Activated T-helper 17 cell treated with anti-CD3 and anti-CD28 coated beads, Interleukin-2, amount 50 U/mL, for 72 hours (primary cell): ENCODE measurements at places on chromosomes 13 and 19.

DNA sequence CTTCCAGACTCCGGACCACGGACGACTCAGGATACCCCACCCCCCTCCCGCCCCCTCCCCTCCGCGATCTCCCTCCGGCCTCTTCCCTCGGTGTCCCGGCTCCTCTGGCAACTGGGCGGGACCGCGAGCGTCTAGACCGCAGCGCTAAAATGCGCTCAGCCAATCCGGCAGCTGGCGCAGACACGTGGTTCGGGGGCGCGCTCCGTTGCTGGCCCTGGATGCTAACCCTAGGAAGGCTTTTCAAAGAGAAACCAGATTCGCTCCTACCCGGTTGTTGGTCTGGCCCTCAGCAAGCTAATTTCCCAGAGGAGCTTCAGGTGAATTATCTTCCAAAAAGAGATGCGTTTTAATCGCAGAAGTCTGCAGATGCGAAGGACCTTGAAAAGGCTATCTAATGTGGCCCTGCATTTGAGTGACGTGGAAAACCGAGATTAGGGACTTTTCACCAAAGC, at the start of gene DZIP1:
DZIP1 (minus strand) TSS at position 106 of the 452 bp plus-strand sequence. CDS start 2,677 bp downstream, outside the sequence.
- ATAC-seq = peak; percentile 31

- no peak for ATAC-seq
These were observed at the start of gene CCDC8 for GRCh38 chr19:46413262-46414031. Gene CCDC8, minus strand, starts transcription at chr19:46413564. Its CDS starts 754 bp downstream, at chr19:46412810.

DNA sequence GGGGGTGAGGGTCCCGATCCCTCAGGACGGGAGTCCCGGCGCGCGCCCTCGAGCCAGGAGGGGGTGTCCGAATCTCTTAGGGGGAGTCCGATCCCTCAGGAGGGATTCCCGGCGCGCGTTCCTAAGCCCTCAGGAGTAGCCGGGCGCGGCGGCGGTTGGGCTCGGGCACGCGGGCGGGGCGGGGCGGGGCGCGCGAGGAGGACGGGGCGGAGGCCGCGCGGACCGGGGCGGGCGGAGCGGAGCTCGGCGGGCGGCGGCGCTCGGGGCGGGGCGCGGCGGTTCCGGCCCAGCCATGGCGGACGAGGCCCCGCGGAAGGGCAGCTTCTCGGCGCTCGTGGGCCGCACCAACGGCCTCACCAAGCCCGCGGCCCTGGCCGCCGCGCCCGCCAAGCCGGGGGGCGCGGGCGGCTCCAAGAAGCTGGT, at the start of gene CUL4A:
CUL4A (plus strand) TSS at position 278 of the 423 bp plus-strand sequence; CDS start at position 293, 15 bp downstream.
- peak; percentile 64 for ATAC-seq

GRCh38 chr19:947707-948539, 22.1 kb downstream of the ARID3A start:
- peak; percentile 69 for ATAC-seq

DNA sequence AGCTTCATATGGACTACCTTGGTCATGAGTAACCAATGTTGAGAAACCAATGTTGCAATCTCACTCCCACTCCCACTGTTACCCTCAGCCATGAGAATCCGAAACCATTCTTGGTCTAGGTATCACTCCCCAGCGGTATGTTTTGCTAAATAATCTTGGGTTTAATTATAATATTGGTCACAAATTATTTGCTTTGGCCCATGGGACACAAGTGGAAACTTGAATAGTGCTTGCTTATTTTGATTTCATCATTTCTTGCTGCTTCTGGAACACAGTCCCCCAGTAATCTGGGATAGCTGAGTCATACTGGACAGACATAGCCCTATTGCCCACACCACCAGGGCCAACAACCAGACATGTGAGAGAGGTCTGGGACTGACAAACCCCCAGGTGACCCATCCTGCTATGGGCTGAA, 171.6 kb upstream of the IPO5 start:
- ATAC-seq = no peak

DNA sequence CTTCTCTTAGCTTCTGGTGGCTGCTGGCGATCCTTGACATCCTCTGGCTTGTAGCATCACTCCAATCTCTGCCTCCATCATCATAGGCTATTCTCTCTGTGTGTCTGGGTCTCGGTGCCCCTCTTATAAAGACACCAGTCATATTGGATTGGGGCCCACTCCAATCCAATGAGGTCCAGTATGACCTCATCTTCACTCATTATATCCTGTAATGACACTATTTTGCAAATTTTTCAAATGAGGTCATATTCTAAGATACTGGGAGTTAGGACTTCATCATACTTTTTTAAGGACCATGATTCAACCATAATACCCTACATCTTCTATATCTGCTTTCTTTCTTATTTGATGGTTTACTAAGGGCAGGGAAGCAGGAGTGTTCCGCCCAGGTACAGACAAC, 12.0 kb upstream of the SLC46A3 start:
- no peak for ATAC-seq

DNA sequence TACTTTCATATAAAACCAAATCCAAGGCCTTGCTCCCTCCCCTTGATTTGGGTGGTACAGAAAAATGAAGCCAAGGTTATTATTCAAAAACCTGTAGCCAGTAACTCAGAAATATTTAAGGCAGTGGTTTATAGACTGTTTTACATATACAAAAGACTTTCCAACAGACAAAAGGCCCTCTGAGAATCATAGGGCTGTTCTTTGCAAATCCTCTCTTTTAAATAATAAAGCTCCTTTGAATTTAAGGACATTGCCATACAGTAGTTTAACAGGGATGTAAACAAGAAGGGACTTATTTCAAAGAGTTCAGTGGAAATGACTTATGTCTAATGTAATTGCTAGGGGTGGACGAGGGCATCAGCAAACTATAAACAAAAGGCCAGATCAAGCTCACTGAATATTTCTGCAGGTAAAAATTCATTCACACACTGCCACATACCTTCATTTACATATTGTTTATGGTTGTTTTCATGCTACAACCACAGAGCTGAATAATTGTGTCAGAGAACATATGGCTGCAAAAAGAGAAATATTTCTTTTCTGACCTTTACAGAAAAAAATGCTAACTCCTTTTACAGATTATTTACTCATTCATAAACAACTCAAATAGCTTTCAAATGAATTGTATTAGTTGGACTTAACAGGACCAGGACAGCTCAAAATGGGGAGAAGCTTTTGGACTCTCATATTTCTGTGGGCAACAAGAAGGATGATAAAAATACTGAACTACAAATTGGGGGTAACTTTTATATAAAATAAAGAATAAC, 665.6 kb downstream of the SLITRK1 start:
- no peak for ATAC-seq

DNA sequence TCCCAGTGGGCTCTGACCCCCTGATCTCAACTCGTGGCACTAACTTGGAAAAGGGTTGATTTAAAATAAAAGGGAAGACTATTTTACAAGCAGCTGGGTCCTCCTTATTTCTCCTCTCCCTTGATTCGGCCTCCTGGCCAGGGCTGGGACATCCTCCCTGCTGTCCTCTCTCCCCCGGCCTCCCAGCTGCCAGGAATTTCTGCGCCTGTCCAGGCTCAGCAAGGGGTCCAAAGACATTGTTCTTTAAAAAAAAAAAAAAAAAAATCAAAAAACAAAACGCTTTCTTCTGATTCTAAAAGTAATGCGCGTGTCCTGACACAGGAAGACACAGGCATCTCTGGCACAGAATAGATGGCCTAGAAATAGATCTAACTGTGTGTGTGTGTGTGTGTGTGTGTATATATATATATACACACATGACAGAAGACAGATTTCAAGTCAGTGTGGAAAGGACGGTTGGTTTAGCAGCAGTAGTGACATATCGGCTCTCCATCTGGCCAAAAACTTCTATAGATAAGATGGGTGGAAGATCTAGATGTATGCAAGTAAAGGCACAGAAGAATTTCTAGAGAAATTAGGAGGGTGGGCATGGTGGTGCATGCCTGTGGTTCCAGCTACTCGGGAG, 12.3 kb upstream of the LENG8 start:
- ATAC-seq = no peak

GRCh38 chr13:80037505-80037888, 303.4 kb downstream of the SPRY2 start:
- no peak for ATAC-seq
